Mammary epithelial cell (primary cell): ENCODE measurements at places on chromosomes 7 and 10.

- no peak for DNase-seq
Observed at GRCh38 chr10:131271195-131271880, 40.2 kb downstream of the TCERG1L start.

DNA sequence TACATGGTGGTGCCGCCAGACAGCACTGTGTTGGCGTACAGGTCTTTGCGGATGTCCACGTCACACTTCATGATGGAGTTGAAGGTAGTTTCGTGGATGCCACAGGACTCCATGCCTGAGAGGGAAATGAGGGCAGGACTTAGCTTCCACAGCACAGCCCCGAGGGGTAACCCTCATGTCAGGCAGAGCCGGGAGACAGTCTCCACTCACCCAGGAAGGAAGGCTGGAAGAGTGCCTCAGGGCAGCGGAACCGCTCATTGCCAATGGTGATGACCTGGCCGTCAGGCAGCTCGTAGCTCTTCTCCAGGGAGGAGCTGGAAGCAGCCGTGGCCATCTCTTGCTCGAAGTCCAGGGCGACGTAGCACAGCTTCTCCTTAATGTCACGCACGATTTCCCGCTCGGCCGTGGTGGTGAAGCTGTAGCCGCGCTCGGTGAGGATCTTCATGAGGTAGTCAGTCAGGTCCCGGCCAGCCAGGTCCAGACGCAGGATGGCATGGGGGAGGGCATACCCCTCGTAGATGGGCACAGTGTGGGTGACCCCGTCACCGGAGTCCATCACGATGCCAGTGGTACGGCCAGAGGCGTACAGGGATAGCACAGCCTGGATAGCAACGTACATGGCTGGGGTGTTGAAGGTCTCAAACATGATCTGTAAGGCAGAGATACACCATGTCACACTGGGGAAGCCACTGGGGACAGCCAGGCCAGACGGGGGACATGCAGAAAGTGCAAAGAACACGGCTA, 104.6 kb upstream of the TNRC18 start:
- peak; percentile 44 for DNase-seq

DNA sequence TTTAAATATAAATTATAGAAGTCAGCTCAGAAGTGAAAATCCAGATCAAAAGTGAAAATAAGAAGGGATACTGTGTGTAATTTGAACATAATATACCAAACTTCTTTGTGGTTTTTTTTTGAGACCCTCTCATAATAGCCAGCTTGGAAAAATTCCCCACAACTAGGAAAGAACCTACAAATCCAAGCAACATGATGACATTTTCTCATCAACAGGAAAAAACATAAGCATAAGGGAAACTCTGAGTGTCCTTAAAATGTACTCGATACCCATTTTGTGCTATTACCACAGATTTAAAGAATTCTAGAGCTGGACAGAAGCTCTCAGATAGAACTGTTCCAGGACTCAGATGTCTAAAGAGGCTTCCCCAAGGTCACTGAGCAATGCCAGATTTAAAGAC, 214.8 kb upstream of the KLF14 start:
- DNase-seq, result no peak

- DNase-seq, result no peak
Observed at GRCh38 chr10:53370347-53370746, 597.8 kb upstream of the MBL2 start.

GRCh38 chr7:132152131-132152889, 424.0 kb downstream of the PLXNA4 start:
- DNase-seq, result no peak

GRCh38 chr7:22357311-22358175, 589 bp upstream of the RAPGEF5 start:
- peak; percentile 92 for DNase-seq
